ENCODE measurements at places on chromosomes 11 and 22. TPM values are rescaled to one million over a fixed set of nuclear protein-coding genes. Genes with fewer than 3 reads are reported as not detected.

The OR6T1 gene
- not detected for total RNA-seq

The NCAM1 gene
- total RNA-seq: 20.3 TPM

The PLA2G3 gene
- total RNA-seq: 0.78 TPM

The MYOD1 gene
- not detected for total RNA-seq

The FADS2 gene
- total RNA-seq: 34.5 TPM

The DRD4 gene
- total RNA-seq: 2.6 TPM

GRCh38 chr11:26929806-26930517 is 64.0 kb upstream of the FIBIN start:
- DNase-seq: no peak

DNA sequence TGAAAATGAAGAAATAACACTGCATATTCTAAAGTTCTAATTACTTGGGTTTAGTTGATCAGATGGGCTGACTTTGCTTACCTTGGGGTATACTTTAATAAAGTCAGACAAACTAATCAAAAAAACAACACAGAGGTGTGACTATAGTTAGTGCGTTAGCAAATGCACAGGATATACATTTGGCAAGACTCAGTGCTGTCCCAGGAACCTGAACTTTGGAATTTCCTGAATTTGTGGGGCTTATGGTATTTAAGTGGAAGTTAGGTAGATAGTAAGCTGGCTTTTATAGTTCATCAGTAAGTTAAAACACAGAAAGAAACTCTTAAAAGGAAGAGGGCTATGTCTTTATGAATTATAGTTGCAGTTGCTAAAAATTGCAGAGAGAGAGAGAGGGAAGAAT is 302.6 kb upstream of the DDI1 start:
- no peak for DNase-seq

- DNase-seq: no peak
Observed at GRCh38 chr11:72823105-72823804, 9.0 kb downstream of the ATG16L2 start.

- no peak for DNase-seq
Observed at GRCh38 chr11:126791446-126791845, 209.1 kb downstream of the KIRREL3 start.

DNA sequence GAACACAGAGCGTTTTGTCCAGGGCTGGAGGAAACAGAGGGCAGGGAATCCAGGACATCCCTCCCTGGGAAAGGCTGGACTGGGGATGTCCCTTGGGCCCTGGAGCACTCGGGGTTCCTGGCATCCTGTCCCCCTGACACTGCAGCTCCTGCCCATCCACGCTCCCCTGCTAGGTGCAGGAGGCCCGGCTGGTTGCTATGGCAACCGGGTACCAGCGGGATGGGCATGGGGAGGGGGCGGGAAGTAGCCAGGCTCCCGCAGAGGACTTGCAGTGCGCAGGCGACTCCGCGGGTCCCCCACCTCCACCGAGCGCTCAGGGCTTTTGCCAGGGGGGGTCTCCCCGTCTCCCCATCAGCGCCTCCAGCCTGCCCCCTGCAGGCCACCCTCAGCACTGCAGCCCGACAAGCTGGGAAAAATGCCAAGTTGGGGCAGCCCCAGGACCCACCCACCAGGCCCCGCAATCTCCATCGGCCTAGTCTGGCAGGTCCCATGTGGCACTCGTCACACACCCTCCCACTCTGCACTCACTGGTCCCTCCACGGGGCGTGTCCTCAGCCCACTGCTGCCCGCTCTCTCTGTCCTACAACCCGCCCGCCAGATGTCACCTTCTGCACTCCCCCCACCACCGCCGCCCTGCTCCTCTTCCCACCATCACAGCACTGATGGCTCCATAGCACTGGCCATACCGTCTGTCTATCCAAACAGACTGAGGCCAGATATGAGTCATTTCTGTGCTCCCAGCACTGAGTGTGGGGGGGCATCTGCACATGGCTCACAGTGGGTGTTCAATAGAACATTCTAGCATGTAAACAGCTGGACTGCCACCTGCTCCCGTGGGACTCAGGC is 31.5 kb downstream of the KIAA0930 start:
- no peak for DNase-seq

DNA sequence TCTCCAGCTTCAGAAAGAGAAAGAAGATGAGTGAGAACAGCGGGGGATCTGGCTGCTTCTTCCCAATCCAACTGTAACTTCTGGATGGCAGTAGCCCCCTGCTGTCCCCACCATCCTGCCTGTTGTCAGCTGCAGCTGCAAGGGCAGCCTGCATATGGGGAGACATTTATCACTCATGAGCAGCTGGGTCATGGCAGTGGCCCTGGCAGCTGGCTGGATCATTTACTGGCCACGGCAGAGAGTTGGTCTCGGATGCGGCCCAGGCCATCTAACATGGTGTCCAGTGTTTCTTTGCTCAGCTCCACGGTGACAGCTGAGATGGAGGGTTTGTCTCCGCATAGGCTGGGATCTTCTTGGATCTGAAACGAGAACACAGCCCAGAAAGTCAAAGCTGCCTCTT is 14.8 kb downstream of the COMMD9 start:
- no peak for DNase-seq

DNA sequence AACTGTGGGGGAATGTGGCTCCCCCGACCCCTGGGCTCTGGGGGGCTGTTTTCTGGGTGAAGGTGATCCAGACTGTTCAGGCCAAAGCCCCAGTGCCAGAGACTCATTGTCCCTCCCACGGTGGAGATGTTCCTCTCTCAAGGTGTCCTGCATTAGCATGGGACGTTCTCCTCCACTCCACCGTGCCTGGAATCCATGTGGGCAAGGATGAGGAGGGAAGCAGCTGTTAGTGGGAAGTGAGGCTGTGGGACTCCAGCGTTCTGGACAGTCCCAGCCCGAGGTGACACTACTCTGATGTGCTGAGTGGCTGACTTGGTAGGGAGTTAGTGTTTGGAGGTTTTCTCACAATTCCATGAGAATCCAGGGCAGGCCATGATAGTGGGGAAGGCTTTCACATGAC is 31.4 kb upstream of the CLDN5 start:
- no peak for DNase-seq

GRCh38 chr11:35923452-35923851 is 20.4 kb upstream of the LDLRAD3 start:
- no peak for DNase-seq

DNA sequence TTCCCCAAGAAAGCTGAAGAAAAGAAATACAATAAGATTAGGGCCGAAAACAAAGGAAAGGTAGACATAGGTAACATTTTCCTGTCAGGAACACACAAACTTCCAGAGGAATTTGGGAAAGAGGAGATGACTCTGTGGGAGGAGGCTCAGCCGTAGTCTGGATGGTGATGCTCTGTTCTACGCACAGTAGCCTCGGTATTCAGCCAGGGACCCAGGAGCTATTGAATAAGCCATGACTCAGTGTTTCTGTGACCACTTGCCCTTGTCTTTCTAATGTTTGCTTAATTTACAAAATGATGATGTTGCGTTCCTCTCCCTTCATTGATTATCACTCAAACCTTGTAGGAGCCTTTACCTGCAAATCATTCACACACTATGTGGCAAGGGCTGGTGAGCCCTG is 745.0 kb downstream of the NTM start:
- no peak for DNase-seq

- no peak for DNase-seq
Observed at GRCh38 chr11:83054001-83054400, 17.7 kb downstream of the RAB30 start.
